ENCODE measurements at places on chromosomes 7 and 10.

- no peak for DNase-seq
Measured at GRCh38 chr7:10121631-10122030, 852.0 kb upstream of the PHF14 start.

GRCh38 chr7:148148456-148148855 is 442.1 kb upstream of the C7orf33 start:
- peak; percentile 27 for DNase-seq

DNA sequence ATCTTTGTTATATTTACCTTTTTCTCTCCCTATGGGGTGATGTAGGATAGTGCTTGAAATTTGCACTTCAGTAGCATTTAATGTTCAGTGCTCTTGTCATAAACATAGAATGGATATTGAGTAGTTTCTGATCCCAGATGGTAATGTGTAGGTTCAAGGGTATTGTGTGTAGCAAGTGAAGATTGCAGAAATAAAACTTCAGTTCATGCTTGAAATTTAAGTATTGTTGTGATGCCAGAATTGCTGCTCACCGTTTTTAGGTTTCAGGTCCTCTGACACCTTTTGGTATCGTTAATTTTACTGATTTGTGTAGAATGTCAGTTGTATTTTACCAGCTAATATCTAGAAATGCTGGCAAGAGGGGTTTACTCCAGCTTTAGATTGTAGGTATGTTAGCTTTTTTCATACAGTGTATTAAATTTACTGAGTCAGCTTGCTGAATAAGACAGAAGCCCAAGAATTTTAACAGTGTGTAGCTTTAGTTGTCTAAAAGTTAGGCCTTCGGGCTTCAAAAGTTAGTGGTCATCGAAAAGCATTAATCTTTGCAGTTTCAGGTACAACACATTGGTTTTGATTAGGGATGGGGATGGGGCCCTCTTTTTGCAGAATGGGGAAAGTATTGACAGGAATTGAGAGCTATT is 1.9 kb downstream of the PTEN start:
- no peak for DNase-seq

DNA sequence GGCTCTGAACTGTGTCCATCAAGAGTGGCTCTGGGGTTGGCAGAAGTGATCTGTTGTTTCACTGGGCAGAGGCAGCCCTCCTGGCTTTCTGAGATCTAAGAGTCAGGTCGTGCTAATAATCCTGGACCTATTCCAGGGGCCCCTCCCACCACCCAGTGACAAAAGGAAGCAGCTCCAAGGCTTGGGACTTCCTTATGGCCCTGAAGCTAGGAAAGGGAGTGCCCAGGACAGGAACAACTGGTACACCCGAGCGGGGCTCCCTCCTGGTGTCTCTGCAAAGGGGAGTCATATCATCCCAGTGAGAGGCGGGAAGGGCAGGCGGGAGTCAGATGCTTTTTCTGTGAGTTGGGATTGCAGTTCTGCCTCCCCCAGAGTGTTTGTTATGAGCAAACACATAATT is 32.3 kb downstream of the RPS24 start:
- DNase-seq, result peak; percentile 87

DNA sequence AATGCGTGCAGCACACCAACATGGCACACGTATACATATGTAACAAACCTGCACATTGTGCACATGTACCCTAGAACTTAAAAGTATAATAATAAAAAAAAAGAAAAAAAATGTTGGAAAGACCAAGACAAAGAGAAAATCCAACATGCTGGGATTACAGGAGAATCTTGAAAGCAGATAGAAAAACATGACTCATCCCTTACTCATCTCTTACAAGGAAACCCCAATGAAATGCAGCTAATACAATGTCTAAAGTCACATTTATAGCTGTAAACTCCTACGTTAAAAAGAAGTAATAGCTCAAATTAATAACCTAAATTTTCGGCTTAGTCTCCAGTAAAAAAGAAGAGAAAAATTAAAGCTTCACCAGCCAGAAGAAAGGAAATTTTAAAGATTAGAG is 47.5 kb upstream of the DGKB start:
- DNase-seq, result no peak

- no peak for DNase-seq
Measured at GRCh38 chr10:98131619-98132018, 2.8 kb upstream of the R3HCC1L start.

- DNase-seq, result peak; percentile 56
Measured at GRCh38 chr7:143408686-143409561, at the start of gene EPHA1. Gene EPHA1 (minus strand): TSS chr7:143408856. CDS start chr7:143408805, 51 bp downstream.

GRCh38 chr7:47007471-47007870 is 574.4 kb downstream of the TNS3 start:
- DNase-seq, result no peak

- DNase-seq, result no peak
Measured at GRCh38 chr10:16341637-16342036, 95.2 kb upstream of the PTER start.

GRCh38 chr7:100685049-100685605 is 8.9 kb downstream of the GIGYF1 start:
- no peak for DNase-seq

GRCh38 chr7:768881-769504 is 41.9 kb upstream of the PRKAR1B start:
- DNase-seq, result no peak

All from left colon (tissue), 2 donors.